Activated T-cell treated with anti-CD3 and anti-CD28 coated beads for 4 hours (primary cell): ENCODE measurements at places on chromosomes 1 and 21.

DNA sequence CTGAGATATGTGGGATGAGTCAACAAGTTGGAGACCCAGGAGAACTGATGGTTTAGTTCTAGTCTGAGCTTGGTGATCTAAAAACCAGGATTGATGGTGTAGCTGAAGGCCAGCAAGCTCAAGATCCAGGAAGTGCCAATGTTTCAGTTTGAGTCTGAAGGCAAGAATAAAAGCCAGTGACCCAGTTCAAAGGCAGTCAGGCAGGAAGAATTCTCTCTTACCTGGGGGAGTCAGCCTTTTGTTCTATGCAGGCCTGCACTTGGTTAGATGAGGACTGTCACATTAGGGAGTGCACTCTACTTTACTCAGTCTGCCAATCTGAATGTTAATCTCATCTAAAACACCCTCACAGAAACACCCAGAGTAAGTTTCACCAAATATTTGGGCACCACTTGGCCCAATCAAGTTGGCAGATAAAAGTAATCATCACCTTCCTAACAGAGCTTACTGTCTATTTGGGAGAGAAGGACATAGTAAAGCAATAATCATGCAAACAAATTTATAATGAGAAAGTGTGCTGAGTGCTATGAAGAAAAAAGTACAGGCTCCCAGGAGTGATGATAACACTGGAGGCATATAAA lies 63.4 kb downstream of the TSEN15 start:
- no peak for DNase-seq

GRCh38 chr1:88973520-88974137 lies 18.8 kb downstream of the KYAT3 start:
- no peak for DNase-seq

DNA sequence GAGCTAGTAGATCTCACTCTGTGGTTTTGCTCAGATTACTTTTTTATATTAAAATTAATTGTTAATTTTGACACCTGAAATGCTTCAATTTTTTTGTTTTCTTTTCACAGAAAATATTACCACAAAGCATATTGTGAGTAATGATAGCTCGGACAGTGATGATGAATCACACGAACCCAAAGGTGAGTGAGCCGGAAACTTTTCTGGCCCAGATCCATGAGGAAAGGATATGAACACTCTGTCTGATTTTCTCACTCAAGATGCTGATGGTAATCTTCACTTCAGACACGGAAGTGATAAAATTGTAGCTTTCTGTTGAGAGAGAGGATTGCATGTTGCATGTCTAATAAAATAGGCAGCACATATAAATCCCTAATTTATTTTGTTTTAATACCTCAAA lies 121.8 kb downstream of the PLA2G4A start:
- no peak for DNase-seq

- DNase-seq: no peak
Measured at GRCh38 chr1:220243947-220244346, 28.3 kb downstream of the RAB3GAP2 start.

DNA sequence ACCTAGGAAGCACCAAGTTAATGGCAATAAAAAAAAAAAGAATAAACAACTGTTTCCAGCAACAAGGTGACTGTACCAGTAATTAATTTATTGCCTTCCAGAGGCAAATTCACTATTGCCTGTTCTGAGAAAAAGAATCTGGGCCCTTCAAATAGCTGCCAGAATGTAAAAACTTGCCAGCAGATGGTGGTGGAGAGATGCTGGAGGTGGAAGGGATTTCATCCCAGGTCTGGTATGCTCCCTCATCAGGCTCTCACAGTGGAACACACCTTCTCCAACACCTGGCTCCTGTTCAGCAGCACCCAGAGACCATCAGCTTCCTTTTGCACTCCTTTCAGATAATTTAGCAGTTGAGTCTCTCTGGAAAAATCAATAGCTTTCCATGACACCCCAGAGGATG lies 792.9 kb upstream of the ADAMTS5 start:
- DNase-seq: no peak

DNA sequence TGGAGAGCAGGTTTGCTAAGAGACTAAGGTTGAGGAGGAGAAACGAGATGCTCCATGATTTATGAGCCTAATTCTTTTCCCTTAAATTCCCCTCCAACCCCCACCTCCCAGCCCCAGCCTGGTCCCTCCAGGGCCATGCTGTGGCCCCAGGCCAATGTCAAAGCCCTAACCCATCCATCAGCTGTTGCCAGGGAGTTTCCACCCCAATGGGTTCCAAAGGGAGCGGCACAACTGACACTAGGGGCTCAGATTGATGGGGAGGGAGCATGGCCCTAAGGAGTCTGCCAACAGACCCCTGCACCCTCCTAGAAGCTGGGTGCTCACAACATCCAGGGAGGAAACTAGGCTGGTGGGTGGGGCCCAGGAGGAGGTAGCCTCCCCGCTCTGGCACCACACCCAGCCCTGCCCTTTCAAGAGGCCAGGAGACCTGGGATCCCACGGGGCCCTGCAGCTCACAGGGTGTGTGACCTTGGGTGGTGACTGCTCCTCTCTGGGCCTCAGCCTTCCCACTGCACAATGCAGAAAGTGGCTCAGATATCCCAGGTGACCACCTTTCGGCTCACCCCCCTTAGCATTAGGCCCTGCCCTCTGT lies 12.9 kb downstream of the AHDC1 start:
- DNase-seq: no peak

- no peak for DNase-seq
Measured at GRCh38 chr1:236113324-236114032, 28.9 kb upstream of the GPR137B start.

GRCh38 chr21:27555996-27556395 lies 589.1 kb upstream of the ADAMTS5 start:
- DNase-seq: no peak

DNA sequence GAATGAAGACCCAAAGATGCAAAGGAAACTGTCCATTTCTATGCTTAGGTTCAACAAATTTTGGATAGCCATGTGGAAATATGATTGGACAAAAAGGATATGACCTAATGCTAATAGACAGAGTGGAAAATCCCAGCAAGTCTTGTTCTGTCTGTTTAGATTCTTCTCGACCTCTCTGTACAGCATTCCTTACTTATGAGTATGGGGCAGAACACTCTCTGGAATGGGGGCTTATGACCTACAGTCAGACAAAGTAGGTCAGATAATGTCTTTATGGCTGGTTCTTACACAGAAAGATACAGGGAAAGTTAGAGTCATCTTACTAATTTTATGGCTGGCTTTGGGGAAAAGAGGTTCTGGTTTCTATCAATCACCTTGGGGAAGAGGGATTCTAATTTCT lies 2.8 kb downstream of the GCSAML start:
- DNase-seq: no peak

DNA sequence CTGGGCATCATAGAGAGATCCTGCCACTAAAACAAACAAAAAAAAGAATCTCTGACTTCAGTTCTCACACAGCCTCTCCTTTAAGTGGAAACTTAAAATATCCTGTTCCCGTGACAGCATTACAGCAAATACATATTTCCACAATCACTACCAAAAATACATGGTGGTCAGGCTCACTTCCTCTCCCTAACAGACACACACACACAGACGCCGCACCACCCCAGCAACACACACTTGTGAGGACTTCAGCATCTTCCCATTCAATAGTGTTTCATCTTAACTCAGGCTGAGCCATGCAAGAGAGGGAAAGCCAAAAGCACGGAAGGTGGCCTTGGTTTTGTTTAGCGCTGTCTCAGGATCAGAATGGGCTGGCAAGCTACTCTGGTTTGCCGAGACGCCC lies 21.9 kb downstream of the KIAA1614 start:
- no peak for DNase-seq
